Hematopoietic multipotent progenitor cell treated with erythropoietin and hydrocortisone succinate and interleukin-3 and kit ligand, for 4 days (in vitro differentiated cells): ENCODE measurements at places on chromosomes 3 and 15.

GRCh38 chr3:129645286-129645685 is 38.8 kb upstream of the PLXND1 start:
- peak; percentile 42 for DNase-seq

DNA sequence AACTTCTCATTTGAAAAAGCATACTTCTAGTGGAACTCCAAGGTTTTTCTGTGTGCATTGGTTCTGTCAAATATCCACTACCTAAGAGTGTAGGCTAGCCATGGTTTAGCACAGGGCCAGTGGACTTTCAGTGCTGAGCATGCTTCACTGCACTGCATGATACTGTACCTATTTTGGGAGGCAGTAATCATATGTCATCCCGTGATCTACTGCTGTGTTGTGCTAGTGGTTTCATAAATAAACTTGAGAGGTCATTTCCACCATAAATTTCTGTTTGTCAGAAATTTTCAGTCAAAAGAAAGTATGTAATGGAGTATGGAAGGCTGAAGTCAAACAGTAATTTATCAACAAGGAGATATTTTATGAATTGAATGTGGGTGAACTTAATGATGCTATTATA is 203.6 kb downstream of the ROBO1 start:
- DNase-seq = no peak

GRCh38 chr3:112032098-112032731 is 2.3 kb upstream of the TMPRSS7 start:
- DNase-seq = no peak

DNA sequence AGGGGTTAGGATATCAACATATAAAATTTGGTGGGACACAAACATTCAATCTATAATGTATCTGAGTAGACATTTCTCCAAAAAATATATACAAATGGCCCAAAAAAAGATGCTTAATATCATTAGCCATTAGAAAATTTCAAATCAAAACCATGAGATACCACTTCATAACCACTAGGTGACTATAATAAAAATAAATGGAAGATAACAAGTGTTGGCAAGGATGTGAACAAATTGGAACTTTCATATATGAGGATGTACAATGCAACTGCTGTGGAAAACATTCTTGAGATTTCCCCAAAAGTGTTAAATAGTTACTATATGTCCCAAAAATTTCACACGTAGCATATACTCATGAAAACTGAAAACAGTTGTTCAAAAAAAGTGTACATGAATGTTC is 36.5 kb upstream of the WNT7A start:
- DNase-seq = no peak

DNA sequence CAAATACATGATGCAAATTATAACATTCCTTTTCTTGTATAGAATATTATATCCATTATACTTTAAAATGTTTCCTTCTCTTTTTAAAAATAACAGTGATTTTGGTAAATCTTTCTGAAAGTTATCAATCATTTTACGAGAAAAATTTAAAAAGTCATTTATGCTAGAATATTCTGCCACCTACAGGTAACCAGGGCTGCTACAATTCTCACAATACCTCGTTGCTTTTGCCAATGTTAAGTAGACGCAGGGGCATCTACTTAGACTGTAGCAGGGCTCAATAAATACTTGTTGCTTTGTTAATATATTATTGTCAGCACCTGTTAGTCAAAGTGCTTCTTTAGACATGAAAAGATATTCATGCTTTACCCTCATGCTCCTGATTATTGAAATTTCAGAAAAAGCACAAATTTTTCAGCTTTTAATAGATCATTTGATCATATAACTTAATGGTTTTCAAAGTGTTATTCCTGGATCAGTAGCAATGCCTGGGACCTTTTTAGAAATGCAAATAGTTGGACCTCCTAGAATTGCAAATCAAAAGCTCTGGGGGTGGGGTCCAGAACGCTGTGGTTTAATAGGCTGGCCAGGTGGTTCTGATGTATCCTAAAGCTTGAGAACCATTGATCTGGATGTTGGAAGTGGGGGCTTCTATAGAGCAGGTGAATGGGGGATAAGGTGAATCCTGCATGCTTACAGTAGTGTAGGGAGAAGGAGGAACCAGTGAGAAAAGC is 223.6 kb upstream of the PDZRN3 start:
- DNase-seq = peak; percentile 34

GRCh38 chr3:183837390-183837789 is 12.0 kb upstream of the MAP6D1 start:
- no peak for DNase-seq

DNA sequence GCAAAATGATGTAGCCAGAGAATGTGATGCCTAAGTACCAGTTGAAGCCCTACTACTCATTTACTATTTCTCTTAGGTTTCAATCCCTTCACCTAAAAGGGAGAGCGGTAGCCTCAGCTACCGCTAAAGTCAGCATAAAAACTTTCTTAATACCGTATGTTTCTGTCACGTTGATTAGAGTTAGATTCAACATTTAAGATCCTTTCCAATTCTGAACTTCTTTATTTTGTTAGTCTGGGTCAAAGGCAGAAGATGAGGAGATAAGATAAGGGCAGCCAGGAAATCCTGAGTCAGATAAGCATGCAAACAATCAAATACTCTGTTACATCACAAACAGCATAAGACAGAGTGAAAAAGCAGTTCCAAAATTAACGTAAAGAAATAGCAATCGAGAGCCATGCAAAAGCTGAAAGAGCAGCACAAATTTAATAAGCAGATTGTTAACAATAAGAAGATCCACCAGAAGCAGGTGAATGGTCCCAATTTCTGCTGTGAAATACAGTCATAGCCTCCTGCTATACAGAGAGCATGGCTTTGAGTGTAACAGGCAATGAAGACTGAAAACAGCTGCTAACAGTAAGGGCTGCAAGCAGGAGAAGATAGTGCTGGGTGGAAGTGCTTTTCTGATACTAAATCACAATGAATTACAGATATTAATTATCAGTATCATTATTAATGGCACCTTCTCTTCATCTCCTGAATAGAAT is 3.0 kb downstream of the TMEM207 start:
- peak; percentile 66 for DNase-seq

GRCh38 chr3:10747341-10747740 is 68.7 kb upstream of the SLC6A11 start:
- DNase-seq = no peak

DNA sequence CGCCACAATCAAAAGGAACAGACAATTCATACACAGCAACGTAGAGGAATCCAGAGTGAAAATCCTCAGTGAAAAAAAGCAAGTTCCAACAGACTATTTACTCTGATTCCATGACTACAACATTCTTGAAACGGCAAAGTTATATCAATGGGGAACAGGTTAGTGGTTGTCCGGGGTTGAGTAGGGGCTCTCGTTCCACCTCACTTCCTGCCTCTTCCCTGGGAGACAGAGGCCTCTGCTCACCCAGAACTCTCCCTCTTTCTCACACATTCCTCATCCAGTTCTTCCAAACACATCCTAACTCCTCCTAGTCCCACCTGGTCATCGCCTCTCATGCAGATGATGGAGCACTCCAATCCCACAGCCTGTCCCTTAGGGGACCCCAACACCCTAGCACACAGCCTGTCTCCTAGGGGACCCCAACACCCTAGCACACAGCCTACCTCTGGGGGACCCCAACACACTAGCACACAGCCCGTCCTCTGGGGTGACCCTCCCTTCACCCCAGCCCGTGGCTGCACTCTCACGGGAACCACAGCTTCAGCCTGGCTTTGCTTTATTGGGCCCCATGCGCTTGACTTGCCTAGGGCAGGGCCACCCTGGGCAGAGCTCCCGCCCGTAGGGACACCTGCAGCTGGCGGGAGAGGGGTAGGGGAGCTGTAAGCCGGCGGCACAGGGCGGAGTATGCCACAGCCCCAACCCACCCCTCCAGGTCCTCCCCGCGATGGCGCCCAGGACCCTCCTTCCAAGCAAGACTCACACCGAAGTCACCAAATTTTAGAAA is 5.2 kb downstream of the OCA2 start:
- DNase-seq = no peak

DNA sequence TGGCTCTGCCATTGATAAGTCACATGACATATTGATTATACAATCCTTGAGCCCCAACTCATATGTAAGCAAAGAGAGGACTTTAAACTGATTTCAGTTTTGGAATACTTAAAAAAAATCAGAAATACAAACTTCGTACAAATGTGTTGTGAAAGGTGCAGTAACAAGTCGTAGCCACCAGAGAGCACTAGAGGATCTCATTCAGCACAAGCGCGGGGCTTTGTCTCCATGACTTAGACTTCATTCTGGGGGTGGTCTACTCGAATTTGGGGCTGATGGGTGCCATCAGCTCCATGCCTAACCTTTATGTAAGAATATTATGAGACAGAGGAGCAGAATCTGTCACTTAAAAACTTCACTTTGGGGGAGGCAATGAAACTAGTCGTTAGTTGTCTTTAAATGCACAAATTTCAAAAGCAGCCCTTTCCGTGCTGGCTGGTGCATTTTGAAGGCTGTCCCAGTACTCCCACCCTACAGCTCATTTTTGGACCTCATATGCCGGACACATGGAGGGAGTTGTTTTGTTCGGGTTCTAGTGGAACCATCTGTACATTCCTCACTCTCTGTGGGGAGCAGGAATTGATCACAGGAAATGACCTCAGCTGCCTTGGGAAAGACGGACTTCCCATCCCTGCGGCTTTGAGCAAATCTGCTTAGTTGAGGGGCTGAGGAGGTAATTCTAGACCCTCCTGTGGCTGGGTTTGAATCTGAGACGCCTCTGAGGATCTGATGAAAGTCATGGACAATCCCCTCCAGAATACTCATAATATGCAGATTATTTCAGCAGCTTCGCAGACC is 27.5 kb upstream of the MASP1 start:
- peak; percentile 78 for DNase-seq

DNA sequence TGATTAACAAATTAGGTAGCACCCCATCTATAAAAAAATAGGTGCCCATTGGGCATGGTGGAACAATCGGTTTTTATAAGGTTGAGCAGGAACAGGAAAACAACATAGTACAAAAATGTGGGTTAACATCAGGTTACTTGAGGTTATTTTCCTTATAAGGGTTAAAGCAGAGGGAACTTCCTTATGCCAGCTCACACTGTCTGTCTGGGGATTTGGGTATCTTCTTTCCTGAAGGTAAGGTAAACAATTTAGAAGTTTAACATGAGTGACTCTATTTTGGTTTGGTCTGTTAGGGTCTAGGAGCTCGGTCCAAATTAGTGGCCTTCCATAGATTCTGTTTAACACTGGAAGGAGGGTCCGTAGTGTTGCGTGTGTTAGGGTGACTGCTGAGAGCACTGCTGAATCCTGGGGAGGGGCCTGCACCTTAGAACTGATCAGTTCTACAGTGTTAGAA is 14.7 kb downstream of the CHD2 start:
- peak; percentile 35 for DNase-seq

- no peak for DNase-seq
Observed at GRCh38 chr3:148642214-148642613, 55.5 kb upstream of the AGTR1 start.

DNA sequence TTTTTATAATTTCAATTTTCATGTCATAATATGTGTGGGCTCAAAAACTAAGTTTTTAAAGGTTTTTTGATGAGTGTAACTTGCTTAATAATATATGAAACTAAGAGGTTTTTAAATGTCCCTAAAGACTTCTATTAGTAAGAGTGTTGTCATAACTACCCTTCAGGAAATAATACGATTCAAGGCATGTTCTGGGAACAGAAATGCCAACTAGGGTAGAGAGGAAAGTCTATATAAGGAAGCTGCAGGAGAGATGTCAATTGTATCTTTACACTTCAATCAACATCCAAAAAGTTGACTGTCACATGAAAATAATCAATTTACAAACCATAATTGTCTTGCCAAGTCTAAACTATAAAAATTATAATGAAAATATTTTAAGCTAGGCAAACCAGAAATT is 76.3 kb downstream of the SMARCC1 start:
- no peak for DNase-seq

- peak; percentile 96 for DNase-seq
Observed at GRCh38 chr3:113744941-113745755, 901 bp downstream of the NAA50 start.

DNA sequence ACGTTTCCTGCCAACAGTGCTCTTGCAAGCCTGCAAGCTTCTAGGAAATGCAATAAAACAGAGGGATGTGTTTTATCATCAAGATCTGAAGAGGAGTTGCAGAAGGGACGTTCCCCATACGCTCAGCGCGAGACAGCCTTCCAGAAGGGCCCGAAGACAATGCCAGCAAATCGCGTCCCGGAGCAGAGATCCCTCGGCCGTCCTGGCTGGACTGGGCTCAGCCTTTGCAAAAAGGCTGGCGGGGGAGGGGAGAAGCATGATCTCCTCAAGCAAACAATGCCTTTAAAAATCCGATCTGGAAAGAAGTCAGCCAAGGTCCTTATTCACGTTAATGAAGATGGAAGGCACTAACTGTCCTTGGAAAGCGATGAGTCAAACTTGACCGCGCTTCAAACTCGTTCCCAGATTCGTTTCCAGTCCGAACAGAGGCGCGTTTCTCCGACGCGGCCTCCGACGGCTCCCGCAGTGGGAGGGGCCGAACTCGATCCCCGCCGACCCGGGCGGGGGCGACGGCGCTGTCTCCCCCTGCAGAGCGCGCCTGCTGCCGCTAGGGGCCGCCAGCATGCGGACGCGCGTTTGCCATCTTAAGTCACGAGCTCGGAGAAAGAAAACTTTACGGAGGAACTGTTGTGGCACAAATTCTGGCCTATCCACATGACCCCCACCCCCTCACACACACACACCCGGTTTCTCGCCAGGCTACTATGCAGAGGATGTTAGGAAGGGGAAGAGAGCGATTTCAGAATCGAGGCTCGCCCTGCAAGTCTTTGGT is 5.5 kb downstream of the BCL6 start:
- peak; percentile 88 for DNase-seq

GRCh38 chr3:194964809-194965208 is 279.1 kb downstream of the FAM43A start:
- no peak for DNase-seq

GRCh38 chr3:107414325-107414964 is 37.2 kb downstream of the CCDC54 start:
- DNase-seq = no peak

GRCh38 chr3:125213946-125214542 is 1.5 kb upstream of the SLC12A8 start:
- DNase-seq = no peak

DNA sequence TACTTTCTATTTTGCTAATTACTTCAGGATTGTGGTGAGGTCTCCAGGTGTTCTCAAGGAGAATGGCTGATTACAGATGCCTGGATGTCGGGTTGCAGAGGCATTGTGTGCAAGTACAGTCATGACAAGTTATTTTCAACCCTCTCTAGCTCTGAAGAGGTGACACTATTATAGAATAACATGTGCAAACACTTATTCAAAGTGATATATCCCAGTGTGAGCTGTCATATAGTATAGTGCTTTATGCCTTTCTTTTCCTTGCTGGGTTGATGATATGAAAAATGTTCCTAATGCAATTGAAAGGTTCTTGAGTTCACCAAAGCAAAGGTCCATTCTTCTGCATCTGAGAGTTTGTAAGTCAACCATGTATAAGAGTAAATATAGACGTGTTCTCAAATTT is 167.2 kb downstream of the SPATA16 start:
- DNase-seq = no peak

DNA sequence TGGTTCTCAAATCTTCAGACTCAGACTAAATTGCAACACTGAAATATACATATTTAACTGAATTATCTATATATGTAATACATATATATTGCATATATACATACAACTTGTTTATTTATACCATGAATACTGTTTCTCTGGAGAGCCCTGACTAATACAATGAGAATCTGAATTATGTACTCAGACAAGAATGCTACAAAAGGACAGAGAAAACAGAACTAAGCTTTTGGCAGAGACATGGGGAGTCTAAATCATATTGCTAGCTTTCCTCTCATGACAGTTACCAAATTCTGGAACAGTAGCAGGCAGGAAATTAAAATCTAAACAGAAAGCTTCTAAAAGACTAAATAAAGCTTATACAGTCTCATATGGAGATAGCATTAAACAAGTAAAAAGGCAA is 142.4 kb upstream of the KCNMB2 start:
- no peak for DNase-seq
